HFFc6 (cell line): ENCODE measurements at places on chromosomes 11 and 22.

GRCh38 chr11:65767406-65767805 lies 13.4 kb downstream of the AP5B1 start:
- no peak for DNase-seq

- peak; percentile 61 for DNase-seq
Observed at GRCh38 chr11:66317723-66318599, 1.1 kb upstream of the CD248 start.

DNA sequence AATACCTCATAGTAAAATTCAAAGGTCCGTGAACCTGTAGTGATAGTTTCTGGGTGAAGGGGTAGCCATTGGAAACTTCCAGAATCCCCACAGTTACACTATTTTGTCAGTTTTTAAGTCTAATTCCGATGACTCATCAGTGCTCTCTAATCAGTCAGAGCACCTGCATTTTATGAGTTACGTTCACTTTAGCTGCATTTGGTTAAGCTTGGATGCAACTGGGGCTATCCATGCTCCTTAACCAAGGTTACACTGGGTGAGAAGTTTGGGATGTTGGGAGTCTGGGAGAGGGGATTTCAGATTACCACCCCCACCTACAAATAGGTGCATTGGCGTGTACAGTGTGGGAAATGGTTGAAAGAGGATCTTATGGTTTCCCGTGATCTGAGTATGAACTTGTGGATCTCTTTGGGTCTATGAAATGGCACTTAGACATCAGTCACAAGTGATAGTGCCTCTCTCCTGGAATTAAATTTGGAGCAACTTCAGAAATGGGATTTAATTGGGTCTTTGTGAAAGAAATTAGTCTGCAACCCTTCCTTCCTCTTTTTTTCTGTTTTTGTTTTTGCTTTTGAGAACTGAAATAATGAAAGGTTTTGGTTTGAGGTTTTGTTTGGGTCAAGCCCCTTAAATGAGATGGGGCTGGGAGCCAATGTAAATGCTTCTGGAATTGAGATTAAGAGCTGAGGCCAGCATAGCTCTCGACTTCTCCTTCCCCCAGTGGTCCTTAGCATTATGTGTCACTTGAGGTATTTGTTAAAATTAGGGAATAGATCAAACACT lies 31.5 kb downstream of the EHF start:
- DNase-seq: no peak

- DNase-seq: no peak
Observed at GRCh38 chr11:96134602-96135001, 208.4 kb downstream of the MAML2 start.

- no peak for DNase-seq
Observed at GRCh38 chr11:66478729-66479393, 1.4 kb upstream of the DPP3 start.

DNA sequence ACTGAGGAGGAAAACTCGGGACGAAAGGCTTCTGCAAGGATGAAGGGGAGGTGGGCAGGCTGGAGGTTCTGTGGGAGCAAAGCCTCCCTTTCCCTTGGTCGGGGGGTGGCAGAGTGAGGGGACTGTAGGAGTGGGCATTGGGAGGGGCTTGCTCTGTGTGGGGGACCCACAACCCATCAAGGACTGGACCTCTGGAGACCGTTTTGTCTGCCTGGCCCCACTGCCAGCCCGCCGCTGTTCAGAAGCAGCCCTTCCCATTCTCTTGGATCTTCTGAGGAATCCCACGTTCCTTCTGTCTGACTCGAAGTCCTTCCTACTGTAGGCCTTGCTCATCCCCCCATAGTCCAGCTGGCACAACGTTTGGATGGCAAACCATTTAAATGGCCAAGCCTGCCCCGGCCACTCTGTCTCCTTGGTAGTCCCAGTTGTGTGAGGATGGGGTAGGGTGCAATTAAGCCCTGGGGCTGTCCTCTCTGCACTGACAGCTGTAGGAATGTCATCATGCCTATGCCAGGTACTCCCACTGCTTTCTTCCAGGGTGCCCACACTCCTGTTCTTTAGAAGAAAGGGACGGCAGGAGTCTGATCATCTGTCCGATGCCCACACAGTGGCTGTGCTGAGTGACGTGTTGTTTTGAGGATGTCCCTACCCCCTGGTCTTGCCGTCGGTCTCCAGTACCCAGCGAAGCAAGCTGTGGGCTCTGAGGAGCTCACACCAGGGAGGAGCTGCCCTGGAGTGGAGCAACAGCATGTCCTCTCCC lies 17.0 kb upstream of the NECTIN1 start:
- DNase-seq: no peak
